ENCODE measurements at places on chromosomes 11 and 22.

DNA sequence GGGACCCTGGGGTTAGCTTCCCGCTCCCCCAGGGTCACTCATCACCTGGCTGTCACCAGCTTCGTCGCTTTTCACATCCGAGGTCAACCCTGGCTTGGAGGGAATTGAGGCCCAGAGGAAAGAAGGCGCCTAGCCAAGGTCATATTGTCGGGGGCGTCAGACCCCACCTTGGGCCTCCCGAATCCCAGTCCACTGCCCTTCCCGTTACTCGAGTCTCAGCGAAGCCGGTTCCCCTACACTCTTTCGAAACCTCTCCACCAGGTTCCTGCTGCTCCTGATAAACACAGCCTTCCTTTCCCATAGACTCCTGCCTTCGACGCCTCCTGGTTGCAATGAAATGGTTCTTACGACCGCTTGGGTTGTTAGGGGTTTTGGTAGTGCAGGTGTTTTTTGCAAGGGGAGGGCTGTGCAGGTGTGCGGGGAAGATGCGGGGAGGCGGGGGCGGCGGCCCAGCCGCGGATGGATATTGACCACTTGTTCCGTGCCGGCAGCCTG, 642 bp downstream of the NAA40 start:
- no peak for DNase-seq

DNA sequence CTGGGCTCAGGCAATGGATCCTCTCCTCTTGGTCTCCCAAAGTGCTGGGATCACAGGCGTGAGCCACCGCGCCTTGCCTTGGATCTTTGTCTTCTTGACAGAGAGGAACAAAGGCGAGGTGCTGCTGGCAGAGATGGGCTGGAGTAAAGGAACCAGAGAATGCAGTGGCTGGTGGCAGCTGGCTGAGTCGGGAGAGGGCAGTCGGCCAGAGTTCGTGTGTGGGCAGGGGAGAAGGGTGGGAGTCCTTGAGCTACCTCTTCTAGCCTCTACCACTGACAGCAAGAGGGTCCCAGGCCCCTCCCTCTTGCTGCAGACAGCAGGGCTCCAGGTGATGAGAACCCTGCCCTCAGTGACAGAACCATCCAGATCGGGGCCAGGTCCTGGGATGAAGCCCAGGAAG, 86.2 kb upstream of the LINC01488 start:
- no peak for DNase-seq

DNA sequence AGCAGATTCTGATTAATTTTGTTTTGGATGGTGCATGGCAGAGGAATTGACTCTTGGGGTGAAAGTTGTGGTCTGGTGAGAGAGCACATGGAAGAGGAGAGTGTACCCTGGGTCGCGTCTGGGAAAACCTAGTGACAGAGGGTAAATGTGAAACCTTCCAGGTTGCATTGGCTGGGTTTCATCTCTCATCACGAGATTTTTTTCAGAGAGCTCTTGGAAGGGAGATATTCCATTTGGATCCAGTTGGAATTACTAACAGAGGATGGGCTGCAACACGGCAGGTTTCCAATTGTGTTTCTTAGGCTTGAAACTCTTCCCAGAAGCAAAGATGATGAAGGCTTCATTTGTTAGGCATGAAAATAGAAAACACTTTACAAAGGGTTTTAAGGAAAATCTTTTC, 109.7 kb upstream of the MTMR2 start:
- DNase-seq = peak; percentile 32

DNA sequence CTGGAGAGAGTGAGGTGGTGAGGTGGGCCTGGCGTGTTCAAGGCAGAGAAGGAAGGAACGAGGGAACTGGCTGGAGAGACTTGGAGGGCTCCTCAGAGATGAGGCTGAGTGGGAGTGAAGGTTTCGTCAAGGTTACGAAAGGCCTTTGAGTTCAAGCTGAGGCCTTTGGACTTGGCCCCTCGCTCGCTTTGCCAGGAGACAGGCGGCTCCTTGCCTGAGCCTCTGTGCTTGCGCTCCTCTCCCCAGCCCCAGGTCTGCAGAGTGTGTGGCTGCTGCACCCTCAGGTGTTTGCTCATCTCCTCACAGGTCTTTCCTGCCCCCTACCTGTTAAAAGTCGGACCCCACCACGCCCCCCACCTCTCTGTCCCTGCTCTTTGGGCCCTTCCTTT, 91.6 kb downstream of the ATXN10 start:
- no peak for DNase-seq

- no peak for DNase-seq
Observed at GRCh38 chr22:42434748-42435425, 2.7 kb upstream of the NFAM1 start.

DNA sequence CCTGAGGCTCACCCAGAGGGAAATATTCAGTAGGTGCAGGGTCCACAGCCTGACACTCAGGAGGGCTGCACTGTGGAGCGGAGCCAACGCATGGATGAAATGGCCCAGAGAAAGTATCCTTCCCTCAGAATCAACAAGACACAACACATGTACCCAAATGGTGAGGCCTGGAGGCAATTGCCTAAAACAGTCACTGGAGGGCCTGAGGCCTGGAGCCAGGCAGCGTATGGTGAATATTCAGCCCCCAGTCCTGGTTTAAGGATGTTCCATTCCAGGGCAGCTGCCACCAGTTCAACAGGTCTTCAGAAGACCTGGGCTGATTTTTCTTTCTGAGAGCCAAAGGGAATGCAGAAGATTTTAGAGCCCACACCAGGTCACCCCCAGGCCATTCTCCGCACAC, 264.8 kb downstream of the INSC start:
- no peak for DNase-seq

DNA sequence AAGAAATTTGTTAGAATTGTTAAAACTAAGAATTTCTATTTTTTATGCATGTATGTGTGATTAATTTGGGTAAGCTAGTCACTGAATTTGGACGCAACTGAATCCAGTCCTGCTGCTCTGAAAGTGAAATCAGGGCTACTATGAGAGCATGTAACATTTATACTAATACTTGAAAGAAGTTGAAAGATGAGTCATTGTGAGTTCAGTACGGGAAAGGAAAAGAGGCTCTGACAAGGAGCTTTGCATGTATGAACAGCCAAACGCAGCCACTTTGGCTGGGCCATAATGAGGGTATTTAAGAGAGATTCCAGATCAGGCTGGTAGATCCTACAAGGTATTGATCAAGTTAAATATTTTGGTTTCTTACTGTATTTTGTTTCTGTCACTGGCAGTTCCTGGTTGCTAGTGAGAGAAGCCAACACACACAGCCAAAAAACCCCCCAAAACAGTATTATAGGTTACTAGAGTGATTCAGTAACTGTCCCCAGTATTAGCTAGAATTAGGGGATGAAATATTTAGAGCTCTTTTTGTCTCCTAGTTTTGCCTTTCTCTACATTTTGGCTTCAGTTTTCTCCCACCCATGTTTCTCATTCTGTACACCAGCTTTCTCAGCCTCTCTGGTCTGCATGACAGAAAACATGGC, 14.1 kb downstream of the AASDHPPT start:
- no peak for DNase-seq

DNA sequence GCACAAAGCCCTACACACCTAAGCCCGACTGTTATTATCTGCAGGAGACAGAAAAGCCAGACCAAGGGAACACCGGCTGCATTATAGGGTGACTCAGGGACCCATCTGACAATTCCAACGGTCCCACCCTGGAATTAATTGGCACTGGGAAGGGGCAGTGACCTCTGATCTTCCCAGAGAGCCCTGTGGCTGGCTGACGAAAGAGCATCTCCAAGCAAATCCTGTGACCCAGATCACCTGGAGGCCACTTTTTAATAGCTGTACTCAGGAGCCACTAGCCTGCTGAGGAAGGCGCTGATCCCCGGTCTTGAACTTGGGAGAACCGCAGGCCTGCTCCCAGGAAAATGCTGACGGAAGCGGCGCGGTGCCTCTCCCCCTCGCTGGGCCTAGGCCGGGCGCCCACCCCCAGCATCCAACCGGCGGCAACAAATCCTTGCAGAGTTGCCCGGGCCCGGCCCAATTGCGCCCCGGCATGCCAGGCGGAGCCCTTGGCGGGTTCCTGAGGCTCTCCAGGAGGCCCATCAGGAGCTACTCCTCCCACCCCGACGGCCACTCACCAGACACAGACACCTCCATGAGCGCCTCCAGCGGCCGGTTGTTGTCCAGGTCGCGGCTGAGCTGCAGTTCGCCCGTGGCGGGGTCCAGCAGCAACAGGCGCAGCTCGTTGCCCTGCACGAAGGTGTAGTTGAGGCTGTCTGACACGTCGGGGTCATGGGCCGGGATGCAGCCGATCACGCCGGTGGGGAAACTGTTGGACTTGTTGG, 4.2 kb downstream of the CELSR1 start:
- no peak for DNase-seq

- DNase-seq = no peak
Observed at GRCh38 chr11:109236696-109237095, 185.3 kb upstream of the C11orf87 start.

- DNase-seq = no peak
Observed at GRCh38 chr11:72758304-72758689, 6.1 kb upstream of the ARAP1 start.

GRCh38 chr11:93515441-93516025, 27.7 kb downstream of the SMCO4 start:
- DNase-seq = no peak

GRCh38 chr22:46163557-46163888, 13.2 kb downstream of the PPARA start:
- DNase-seq = no peak

GRCh38 chr11:12239804-12240371, 129.5 kb downstream of the MICAL2 start:
- no peak for DNase-seq

- DNase-seq = no peak
Observed at GRCh38 chr22:47231759-47232158, 469.3 kb downstream of the TBC1D22A start.

DNA sequence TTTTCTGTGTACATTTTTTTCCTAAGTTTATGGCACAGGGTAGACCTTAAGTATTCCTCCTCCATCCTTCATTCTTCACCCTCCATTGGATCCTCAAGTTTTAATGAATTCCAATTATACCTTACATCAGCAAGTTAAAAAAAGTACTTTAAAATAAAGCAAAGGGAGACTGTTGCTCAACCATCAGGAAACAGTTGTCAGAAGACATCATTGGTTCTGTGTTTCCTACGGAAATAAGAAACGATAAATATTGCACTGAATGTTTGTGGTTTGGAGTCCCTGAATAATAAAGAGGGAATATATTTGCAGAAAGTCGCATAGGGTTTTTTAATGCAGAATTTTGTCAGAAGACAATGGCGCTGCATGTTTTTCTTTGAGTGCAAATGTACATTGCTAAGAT, 28.1 kb upstream of the LDHA start:
- no peak for DNase-seq
